Activated CD8-positive, alpha-beta memory T cell treated with anti-CD3 and anti-CD28 coated beads for 1 hour (primary cell): ENCODE measurements at places on chromosomes 7 and 10.

DNA sequence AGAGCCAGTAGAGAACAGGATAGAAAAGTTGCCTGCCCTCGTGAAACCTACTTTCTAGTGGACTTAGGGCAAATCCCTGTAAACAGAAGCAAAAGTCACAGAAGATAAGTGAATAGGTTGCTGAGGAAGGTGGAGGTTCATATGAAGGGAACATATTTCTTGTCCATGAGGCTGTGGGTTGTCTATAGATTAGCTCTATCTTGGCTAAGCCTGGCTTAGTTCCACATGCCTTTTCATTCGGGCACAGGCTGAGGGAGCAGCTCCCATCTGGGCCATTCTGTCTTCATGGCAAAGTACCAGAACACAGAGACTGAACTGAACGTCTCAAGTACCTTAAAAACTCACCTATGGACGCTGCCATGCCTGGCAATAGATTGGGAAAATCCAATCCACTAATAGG, 45.3 kb downstream of the BZW2 start:
- DNase-seq: no peak

DNA sequence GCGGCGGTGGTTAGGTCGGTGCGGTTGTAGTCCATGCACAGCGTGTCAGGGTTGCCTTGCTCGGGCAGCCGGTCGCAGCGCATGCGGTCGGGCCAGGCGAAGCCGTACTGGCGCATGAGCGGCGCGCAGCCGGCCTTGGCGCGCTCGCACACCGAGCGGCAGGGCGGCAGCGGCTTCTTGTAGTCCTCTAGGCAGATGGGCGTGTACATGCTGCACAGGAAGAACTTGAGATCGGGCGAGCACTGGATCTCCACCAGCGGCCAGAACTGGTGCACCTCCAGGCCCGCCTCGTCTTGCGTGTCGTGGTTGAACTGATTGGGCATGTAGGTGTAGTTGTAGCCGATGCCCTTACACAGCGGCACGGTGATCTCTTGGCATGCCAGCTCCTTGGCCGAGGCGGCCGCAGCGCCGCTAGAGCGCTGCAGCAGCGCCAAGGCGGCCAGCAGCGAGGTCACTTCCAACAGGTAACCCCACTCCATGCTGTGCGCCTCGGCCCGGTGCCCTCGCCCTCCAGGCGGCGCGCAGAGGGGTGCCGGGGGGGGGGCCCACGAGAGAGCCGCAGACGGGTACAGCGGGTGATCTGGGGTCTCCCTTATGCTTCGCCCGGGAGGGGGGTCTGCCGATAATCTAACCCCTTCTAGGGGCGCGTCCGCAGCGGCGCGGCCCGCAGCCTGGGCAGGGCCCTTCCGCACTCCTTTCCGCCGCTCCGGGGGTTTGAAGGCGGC, 983 bp downstream of the FZD8 start:
- DNase-seq: no peak

GRCh38 chr10:102752934-102753664, 9.4 kb downstream of the WBP1L start:
- no peak for DNase-seq

DNA sequence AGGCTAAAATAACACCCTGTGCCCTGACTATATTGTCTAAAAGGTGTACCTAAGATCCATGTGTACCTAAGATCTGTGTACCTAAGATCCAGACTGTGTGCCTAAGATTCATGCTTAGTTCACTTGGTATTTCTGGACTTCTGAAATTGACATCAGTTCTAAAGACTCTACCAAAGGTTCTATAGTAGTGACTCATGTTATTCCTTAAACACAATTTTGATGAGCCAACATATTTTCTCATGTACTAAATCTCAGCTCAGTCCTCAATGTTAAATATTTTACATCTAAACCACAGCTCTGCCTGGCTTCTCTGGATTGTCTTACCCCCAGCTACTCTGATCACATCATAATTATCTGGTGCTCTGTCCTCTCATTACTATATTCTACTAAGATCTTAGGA, 802.3 kb upstream of the SORCS1 start:
- no peak for DNase-seq

DNA sequence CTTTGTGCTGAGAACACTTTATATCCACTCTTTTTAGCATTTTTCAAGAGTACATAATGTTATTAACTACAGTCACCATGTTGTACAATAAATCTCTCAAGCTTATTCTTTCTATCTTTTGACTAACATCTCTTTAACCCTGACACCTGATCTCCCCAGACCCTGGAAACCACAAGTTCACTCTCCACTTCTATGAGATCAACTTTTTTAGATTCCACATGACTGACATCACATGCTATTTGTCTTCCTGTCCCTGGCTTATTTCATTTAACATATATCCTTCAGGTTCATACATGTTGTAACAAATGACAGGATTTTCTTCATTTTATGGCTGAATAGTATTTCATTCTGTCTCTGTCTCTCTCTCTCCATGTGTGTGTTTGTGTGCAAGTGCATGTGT, 15.5 kb downstream of the SLC13A1 start:
- no peak for DNase-seq

DNA sequence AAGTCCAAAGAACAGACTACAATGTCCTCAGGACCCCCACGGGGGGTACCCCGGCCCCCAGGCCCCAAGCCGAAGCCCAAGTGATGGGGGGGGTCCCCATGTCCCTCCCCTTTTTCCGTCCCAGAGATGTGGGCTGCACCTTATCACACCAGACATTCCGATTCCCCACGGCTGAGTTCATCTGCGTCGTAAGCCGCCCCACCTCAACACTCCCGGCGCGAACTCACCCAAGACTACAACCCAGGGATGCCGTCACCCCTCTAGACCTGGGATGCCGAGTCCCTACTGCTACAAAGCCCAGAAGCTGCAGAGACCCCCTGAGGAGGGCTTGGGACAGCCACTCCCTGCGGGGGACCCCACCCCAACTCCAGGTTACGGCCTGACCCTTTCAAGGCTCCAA, 14.5 kb downstream of the PDGFA start:
- no peak for DNase-seq

- DNase-seq: no peak
These were observed 49.8 kb downstream of the FHIP2A start for GRCh38 chr10:114871379-114871778.

GRCh38 chr10:104069613-104070012, 16.1 kb downstream of the COL17A1 start:
- no peak for DNase-seq

- no peak for DNase-seq
These were observed 76.9 kb upstream of the LANCL2 start for GRCh38 chr7:55288070-55288824.

DNA sequence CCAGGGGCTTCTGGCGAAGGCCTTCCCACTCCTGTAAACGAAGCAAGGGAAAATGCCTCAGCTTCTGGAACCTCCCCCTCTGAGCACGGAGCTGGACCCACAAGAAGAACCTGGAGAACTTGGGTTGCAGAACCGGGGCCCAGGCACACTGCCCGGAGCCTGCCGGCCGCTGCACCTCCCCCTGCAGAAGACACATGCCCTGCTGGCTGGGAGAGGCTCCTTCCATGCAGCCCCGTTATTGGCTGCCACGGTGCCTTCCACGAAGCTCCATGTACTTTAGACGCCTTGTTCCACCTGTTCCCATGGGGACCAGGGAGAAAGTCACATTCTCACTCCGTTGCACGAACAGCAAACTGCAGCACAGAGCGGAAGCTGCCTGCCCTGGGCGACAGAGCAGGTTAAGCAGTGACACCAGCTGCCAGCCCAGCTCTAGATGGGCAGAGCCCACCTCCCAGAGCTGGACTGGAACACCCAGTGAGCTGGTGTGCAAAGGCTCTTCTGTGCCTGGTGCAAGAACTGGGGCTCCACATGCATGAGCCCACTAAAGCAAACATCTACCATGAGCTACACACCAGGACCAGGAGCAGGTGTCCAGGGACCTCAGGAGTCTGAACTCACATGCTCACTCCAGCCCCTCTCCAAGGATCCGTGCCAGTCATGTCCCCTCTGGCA, 70.1 kb downstream of the TNS3 start:
- no peak for DNase-seq

DNA sequence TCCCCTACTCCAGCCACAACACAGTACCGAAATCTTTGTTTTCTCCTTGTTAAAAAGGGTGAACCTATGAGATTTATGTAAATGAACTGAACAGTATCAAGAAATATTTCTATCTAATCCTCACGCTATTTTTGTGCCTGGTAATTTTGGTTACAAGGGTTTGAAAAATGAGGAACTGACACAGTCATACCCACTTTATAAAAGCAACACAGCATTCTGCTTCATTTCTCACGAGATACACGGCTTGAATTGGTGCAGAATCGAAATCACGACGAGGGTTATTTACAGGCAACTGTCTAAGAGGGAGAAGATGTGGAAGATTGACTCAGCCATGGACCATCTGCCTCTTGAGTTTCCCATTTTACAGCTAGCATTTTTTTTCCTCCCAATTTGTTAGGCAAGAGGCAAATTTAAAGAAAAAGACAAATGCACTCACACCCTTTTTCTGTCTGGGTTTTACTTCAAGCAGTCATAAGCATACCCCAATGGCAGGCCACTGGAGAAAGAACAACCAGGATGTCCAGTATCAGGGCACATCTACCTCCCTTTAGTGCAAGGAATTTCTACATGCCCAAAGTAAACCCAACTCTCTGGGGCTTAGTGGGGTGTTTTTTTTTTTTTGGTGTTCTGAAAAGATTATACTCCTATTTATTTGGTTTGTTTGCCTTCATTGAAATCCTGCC, 108.1 kb downstream of the ITGB8 start:
- no peak for DNase-seq

DNA sequence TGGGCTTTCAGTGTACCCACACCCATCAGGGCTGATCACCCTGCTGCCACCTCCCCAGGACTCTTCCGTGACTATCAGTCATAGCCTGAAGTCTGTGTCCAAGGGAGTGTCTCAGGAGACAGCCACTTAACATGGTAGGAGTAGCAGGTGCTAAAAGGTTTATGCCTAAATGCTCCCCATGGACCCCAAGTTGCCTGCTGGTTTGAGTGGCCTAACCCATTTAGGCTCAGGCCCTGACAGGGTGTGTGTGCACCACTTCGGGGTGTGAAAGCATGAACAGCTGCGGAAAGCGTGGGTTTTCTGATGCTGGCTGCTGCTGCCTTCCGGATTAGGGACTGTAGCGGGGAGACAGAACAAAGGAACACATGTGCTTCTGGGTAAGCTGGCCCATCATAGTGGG, 93.2 kb upstream of the SAMD8 start:
- DNase-seq: no peak

GRCh38 chr10:52343439-52343838, 29.4 kb downstream of the DKK1 start:
- DNase-seq: no peak

DNA sequence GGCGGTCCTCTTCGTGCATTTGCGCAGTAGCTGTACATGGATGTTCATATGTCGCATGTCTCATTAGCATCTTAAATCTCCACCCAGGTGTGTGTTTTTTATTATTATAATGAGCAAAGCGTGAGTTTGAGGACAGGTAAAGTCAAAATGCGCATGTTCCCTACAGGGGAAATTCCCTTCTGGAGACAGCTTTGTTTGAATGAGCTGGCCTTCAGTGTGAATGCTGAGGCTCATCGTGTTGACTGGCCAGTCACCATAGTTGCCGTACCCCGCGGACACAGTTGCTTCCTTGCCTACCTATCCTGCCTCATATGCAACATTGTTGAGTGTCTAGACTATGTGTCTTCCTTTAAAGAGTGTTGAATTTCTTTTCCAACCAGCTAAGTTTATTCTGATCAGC, 13.6 kb downstream of the LYZL1 start:
- DNase-seq: no peak

DNA sequence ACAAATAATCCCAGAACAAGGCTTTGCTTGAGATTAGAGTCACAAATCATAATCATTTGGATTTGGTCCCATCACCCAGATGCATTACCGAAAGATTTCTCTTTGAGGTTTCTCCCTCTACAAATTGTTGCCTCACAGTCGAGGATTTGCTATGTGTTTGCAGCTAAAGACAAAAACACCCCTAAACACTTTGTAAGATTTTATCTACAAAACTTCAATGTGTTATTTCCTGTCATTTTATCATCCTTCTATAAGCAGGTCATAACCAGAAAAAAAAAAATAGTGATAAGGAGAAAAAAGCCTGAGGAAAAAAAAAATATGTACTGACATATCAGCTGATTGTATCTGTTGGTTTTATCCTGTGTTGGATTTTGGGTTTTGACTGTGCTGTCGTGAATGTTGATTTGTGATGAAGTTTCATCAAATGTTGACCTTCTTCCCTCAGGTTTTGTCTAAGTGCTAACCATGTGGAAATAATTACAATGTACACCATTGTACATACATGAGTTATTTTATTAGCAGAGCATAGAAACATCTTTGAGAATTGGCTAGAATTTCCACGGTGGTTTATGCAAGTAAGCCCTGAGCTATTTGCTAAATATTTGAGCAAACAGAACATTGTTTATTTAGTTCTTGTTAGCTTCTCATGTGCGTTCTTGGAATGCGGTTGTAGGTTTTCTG, 274.4 kb downstream of the NEBL start:
- no peak for DNase-seq

DNA sequence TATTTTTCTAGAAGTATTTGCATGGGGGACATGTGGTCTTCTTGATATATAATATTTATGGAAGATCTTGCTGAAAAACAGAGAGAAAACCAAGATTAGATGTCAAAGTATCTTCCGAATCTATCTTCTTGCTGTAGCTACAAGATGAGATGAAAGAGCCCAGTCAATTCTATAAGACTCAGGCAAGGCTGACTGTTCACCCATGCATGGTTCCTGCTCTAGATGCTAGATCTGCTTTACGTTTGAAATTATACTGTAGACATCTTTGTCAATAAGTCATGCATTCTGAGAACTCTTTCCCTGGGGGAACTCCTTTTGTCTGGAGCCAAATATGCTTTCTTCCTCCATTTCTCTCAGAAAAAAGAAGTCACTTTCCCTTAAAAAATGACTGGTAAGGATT, 1292.0 kb downstream of the XPNPEP1 start:
- DNase-seq: no peak

DNA sequence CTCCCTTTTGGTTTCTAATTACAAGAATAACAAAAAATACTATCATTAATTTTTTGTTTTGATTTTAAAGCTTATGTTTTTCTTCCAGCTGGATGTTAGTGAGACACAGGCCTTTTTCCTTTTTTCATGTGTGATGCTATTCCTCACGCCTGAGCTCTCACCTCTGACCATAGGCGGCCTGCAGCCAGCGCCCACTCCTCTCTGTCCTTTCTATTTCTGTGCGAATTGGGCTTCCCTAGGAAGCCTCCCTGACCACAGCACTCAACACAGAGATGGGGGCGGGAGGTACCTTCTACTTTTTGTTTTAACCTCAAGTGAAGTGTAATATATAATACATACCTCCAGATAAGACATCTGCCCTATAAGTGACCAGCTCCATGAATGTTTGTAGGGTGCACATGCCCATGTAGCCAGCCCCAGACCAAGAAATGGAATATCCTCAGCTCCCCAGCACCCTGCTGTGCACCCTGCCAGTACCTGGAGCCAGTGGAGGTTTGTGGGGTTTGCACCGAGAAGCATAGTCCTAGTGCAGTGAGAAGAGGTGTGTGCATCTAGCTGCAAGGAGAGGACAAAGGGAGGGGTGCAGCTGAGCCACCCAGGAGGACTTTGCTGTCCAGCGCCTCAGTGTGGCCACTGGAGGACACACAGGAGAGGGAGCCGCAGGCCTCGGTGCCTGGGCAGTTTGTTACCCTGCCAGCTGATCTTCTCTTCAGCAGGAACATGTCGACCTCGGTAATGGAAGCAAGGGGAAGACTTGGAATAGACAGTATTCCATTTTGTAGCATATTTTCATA, 38.5 kb downstream of the BNIP3 start:
- no peak for DNase-seq
